ENCODE measurements at places on chromosomes 12 and 14.

DNA sequence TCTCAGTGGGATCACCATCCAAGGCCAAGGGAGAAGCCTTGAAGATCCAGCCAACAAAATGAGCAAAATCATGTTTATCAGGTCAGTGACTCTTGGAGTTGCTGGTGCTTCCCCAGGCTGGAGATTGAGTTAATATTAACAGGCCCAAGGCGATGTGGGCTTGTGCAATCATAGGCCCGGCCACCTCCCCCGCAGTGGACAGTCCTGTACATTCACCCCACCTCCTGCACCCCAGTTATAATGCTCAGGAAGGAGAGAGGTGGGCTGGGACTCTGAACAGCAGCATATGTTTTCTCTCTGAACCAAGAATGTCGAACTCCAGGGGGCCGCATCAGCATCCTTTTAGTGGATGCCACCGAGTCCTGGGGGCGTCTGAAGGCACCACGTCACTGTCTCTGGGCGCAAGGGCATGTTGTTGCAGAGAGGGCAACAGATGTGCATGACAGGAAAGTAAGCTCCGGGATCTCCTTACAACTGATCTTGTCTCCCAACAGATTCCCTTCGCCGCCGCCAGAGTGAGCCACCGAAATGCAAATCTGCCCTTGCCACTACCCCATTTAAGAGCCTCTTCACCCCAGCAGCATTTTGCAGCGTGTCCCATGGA is 32.2 kb upstream of the SERPINA6 start:
- DNase-seq: no peak

GRCh38 chr14:76537906-76538647 is 162.1 kb downstream of the ESRRB start:
- no peak for DNase-seq

- no peak for DNase-seq
Measured at GRCh38 chr12:119576915-119577314, 16.7 kb upstream of the TMEM233 start.

GRCh38 chr14:103185051-103186029 is 62.1 kb downstream of the TNFAIP2 start:
- DNase-seq: no peak

DNA sequence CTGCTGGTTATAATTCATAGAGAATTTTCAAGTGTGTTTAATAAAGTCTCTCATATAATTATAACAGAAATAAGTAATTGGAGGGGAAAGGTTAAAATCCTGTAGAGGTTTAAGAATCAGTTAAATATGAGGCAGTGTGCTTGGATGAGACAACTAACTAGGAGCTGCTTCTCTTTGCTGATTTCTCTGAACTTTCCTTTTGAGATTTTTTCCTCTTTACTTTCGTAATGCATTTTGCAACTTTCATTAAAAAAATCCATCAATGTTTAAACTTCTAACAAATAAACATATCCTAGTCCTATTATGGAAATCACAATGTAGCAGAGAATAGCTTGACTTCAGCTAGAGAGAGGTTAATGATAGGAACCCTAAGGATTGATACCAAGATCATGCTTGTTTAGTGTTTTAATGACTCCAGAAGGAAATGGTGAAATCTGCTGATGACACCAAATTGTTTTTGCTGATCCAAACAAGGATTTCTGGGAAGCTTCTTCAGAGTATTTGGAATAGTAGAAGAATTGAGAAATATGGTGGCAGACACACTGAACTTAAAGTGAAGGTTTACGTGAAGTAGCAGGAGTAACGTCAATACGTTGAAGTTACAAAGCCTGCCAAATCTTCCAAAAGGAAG is 122.6 kb downstream of the RAD51B start:
- DNase-seq: no peak

DNA sequence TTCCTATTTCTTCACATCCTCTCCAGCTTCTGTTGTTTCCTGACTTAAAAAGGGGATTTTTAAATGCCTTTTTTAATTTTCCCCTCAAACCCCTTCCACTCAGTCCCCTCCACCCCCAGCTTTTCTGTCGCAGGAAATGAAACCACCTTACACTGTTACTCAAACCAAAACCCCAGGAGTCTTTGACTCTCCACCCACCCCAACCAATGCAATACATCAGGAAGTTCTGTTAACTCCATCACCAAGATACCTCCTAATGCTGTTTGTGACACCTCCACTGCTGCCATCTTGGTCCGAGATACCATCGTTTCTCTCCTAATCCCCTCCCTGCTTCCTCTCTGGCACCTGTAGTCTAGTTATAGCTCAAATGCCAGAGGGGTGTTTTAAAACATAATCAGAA is 25.4 kb upstream of the CPM start:
- no peak for DNase-seq

DNA sequence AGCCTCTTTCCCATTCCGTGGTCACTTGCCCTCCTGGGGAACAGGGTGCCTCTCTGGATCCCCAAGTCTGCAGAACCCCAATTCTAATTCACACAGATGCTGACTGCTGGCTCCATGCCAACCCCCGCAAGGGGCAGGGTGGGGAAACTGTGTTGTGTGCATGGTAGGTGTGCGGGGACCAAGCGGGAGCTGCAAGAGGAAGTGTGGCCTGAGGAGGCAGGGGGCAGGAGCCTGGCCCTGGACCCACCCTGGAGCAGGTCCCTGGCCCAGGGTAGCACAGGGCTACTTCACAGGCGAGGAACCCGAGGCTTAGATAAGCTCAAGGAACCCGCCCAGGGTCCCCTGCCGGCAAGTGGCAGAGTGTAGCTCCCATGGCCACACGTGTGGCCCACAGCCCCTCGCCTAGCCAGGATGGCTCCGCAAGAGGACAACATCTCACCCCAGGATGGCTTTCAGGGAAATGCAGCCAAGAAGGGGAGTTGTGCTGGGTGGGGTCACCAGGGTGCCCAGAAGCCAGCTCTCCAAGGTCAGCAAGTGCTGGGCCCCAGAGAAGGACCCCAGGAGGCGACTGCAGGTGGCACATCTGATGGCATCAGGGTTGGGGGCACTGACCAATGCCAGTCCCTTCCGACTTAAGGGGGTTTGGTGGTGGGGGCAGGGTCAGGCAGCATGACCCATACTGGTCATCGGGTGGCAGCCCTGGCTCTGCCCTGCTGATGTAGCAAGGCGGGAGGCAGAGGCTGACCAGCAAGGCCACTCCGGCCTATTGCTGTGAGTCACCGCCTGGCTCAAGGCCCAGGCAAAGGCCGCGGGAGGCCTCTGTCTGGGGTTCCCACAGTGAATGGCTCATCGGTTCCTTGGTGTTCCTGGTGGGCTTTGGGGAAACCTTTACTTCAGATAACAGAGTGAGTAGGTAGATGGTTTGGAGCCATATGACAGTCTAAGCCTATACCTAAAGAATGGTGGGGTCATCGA is 37.3 kb upstream of the EML1 start:
- DNase-seq: no peak

DNA sequence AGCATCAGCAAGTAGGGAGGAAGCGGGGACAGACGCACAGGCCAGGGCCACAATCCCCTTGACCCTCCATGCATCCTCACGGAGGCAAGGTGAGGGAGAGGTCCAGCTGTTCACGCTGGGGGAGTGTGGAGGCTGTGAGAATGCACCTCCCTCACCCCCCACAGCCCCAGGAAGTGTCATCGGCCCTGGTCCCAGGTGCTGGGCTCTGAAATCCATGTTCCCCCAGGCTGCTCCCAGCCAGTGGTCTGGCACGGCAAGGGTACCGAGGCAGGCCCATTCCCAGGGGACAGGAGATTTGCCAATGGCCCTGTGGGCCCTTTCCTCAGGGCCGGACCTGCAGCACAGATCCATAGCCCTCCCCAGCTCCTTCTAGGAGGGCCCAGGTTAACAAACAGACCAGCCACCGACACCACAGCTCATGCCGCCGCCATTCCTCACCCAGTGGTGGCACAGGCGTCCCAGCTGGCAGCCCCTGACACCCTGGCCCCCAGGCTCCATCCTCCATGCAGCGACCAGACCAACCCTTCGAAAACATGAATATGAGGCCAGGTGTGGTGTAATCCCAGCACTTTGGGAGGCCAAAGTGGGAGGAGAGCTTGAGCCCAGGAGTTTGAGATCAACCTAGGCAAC is 21.9 kb upstream of the EIF5 start:
- no peak for DNase-seq

DNA sequence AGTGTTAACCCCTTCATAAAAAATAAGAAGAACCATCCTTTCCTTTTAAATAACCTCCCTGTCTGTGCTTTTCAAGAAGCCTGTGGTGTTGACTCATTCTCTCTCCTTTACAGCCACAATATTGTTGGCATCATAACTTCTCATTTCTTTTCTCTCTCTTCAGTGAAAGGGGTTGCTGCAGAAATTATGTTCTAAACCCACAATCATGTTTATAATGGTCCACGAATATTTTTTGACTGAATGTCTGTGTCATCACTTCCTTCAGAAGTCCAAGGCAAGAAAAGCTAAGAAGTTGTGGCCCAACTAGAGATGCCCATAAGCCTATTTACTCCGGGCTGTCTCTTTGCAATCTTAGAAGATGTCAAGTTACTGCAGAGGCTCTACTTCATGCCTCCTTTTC is 488.3 kb downstream of the APAF1 start:
- DNase-seq: no peak

DNA sequence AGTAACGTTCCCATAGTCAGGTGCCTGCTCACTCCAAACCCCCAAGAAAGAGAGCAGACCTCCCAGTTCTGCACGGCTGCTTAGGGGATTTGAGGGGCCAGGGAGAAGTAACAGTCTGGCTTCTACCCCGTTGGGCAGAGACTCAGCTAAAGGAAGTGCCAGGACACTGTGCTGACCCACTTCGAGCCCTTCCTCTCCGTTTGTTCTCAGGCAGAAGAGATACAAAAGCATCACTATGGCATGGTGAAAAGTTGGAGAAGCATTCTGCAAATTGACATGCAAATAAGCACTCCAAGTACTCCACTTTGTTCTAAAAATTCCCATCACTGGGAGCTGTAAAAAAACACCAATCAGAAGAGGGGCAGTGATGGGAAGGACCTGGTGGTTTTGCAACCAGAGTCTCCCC is 239.1 kb downstream of the EGLN3 start:
- DNase-seq: no peak

DNA sequence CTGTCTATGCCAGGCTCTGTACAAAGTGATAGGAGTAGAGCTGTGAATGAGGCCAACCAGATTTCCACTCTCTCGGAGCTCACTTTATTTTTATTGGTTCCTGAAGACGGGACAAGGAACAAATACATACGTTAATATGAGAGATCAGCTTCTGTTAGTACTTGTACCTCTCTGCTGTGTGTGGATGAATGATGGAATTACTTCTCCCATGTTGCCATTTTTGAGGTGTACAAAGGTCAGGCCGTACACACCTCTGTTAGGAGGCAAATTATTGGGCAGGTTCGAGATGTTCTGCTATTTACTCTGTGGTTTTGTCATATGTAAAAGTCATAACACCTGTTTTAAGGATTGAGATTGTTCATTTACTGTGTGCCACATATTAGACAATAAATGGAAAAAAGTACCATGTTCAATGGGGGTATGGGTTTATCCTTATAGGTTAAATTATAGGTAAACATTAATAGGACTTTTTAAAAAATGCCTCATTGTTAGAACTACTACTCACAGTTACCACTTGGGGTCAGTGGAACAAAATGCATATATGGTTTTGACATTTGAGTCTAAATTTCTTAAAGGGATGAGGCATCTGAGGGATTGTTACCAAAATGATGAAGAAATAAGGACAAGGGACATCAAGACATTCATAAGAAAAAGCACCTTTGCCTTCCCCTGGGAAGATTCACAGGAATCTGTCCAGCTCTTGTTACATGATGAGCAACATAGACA is 26.9 kb downstream of the WBP11 start:
- DNase-seq: no peak

- no peak for DNase-seq
Measured at GRCh38 chr12:99367181-99367580, 280.4 kb upstream of the GARIN6 start.

DNA sequence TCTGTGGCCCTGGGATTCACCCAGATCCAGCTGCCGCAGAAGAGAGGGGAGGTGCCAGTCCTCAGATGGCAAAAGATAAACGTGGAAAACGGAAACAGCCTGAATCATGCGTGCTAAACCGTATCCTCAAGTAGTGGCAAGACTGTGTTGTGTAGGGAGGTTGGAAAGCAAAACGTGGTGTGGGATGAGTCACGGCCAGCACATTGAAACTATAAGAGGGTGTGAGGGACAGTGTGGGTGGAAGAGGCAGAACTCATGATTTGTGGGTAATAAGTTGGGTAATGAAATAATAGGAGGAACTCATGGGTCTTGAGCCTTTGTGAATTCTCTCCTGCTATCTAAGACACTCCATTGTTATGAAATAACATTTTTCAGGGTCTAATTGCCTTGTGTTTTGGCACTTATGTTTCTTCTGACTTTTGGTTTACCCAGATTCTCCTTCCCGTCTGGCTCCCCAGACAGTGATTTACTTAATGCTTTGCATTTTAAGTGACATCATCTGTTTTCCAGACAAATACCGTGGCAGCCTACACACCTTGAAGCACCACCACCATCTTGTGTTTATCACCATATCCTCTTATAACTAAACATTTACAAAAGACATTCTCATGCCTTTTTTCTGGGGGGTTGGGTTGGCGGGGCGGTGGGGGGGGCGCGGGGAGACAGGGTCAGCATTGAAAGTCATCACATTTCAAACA is 62.3 kb upstream of the PTCSC3 start:
- DNase-seq: no peak

- no peak for DNase-seq
Measured at GRCh38 chr12:11482955-11483354, 87.6 kb upstream of the PRB2 start.

DNA sequence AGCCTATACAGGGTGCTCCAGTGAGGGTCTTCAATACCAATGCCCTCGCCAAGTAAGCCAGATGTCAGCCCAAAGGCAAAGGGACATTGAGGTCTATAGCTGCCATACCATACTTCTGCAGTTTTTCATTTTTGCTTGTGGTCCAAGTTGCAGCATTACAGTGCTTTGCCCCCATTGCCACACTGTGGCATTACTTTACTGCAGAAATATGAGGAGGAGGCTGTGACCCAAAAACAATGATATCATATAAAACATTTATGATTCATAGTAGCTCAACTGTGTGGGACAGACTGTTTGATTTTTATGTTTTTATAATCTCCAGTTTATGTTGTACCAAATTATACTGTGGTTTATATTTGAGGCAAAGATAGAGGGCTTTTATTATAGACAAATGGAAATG is 64.1 kb downstream of the KIAA0586 start:
- no peak for DNase-seq

DNA sequence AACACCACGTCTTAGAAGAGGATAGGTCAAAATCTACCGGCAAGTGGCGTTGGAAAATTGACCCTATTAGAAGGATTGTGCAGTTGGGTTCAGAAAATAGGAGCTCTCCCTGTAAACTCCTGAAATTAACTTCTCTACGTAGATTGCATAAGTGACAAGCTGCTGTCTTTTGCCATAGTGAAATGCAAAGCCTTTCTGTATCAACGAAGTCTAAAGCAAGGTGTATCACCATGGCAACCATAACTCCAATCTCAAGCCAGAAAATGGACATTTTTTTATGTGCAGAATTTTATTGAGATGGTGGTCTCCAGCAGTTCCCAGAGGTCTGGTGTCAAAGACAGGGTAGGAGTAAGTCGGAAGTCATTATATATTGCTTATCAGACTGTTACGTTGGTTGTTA is 367.7 kb upstream of the NOVA1 start:
- DNase-seq: no peak
